Bone marrow (tissue), 2 donors: ENCODE measurements at places on chromosomes 4 and X.

DNA sequence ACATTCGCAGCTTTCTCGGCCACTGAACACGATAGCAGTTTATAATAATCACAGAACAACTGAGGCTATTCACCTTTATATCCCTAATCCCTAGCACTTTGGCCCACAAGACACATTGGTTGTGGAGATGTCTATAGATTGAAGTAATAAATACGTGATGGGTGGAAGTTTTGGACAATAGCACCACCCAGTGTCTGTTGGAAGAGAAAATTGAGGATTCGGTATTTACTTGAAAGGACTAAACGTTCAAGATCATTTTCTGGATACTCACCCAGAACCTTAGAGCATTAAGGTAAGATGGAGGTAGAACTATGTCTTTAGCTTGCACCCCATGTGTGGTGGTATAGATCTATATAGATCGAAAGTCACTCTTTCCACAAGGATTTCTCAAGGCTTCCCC, 787 bp upstream of the TMSB15A start:
- DNase-seq, result no peak

GRCh38 chrX:64097891-64098290, 107.6 kb downstream of the AMER1 start:
- no peak for DNase-seq

DNA sequence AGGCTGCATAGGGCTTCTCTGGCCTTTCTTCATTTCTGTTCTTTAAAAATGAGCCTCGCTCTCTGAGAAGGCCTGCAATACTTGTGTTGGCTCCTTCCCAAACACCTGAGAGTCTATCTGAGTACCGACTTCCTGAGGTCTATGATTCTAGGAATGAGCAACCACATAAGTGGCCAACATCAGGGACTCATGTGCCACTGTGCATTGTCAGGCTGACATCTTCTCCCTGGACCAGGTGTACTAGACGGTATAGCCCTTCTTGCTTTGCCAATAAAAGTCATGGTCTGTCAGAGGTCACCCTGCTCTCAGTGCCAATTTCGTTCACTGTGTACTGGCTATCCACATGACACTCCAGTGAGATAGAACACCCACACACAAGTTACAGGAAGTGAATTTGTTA, 67.4 kb upstream of the EPHA5 start:
- DNase-seq, result no peak

GRCh38 chr4:68865188-68865638, 49.4 kb downstream of the UGT2B10 start:
- no peak for DNase-seq

DNA sequence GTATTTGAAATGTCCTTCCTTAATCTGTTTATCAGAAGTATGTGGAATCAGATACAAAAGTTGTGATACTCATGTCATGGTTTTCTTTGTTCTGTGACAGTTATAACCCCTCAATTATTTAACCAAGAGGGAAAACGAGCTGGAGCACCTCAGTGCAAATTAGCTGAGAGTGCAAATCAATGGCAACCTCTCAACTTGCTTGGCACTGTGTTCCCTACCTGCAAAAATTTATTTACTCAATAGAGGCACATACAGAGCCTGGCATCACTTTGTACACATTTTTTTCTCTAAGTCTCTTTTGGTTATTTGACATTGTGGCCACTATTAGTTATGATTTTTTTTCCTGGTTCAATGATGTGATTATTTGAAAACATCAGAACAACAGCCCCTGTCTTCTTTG, 186.2 kb downstream of the STIM2 start:
- DNase-seq, result no peak

DNA sequence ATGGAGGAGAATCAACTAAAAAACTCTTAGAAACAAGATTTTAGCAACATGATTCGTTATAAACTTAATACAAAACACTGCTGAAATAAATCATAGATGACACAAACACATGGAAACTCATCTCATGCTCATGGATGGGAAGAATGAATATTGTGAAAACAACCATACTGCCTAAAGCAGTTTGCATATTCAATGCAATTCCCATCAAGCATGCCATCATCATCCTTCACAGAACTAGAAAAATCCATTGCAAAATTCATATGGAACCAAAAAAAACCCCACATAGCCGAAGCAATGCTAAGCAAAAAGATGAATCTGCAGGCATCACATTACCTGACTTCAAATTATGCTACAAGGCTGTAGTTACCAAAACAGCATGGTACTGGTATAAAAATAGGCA, 1015.8 kb upstream of the GRIA3 start:
- DNase-seq, result no peak

- no peak for DNase-seq
These were observed 1.7 kb downstream of the NR0B1 start for GRCh38 chrX:30307466-30307865.

DNA sequence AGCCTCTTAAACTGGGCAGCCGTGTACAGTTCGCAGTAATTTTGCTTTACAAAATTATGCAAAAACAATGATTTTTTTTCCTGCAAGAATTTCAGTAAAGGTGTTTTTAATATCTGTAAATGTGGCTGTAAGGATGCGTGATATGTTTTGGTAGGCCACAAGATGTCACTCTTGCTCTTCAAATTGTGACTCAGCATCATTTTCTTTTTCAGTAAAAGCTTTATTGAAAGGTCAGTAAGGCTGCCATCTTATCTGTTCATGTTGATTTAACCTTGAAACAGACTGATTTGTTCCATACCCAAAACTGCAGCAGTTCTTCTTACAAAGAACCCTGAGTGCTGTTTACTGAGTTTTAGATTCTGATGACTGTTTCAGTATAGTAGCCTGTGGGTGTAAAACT, 39.9 kb downstream of the TXLNG start:
- peak; percentile 22 for DNase-seq

DNA sequence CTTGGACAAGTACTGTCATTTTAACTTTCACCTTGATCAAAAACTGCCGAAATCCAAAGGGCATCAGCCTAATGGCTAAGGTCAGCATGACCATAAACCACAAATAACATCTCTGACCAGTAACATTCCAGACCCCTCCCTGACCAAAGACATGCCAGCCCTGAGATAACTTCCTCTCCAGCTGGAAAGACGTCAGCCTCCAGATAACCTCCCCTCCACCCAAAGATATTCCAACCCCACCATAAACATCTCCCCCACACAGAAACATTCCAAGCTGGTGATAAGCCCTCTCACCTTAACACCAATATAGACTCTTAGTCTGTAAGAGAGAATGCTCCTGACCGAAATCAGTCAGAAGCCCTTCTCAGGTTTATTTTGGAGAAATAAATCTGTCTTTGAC, 7.4 kb downstream of the PPP1R2C start:
- DNase-seq, result no peak

GRCh38 chrX:153634236-153634635, 12.8 kb upstream of the DUSP9 start:
- DNase-seq, result no peak

GRCh38 chrX:98501426-98501825, 1617.7 kb downstream of the RPA4 start:
- DNase-seq, result no peak

GRCh38 chr4:1478766-1479355, 72.6 kb upstream of the NKX1-1 start:
- no peak for DNase-seq

DNA sequence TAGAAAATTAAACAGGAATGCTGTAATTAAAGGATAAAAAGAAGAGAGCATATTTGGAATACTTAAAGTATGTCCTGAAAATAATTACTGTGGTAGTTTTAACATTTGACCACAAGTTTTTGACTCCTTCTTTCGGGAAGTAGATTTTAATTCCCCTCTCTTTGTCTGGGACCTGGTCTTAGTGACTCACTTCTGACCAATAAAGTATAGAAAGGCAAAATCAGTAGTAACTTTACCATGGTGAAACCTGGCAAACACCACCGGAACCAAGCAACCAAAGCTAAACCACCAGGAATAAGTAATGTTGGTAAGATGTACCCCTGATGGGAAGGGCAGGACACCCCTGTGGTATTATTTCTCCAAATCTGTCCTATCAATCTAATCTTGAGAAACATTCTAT, 314.8 kb downstream of the PDHA2 start:
- DNase-seq, result no peak

DNA sequence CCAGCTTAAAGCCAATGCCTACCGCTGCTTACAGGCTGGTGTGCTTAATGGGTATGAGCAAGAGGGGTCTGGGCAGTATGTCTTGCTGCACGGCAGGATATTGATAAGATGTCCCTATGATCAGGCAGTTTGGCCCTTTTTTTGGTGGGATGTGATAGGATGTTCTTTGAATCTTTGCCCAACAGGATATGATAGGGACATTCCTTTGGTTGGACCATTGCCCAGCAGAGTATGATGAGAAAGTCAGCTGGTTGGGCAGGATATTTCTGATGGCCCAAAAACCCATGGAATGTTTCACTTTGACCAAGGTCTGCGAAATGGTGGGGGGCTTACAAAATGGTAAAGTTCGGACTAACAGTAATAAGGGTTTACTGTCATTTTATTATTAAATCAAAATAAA, 1060.6 kb downstream of the STIM2 start:
- DNase-seq, result no peak

DNA sequence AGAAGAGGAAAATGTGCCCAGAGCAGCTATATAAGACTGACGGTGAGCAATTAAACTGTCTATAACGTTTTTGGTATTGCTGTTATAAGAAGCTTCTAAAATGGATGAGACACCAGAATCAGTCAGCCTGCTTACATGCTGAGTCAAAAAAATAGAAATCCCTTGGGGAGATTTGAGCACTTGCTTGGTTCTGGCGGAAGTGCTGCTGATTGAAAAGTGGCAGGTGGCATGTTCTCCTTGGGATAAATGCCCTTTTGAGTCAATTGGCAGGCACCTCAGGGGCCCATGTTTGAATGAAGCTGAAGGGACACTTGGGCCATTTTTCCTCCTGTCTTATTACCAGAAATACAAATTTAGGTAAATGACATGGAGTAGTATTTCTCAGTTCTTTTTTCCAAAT, 148.7 kb downstream of the PTCHD1 start:
- DNase-seq, result no peak

DNA sequence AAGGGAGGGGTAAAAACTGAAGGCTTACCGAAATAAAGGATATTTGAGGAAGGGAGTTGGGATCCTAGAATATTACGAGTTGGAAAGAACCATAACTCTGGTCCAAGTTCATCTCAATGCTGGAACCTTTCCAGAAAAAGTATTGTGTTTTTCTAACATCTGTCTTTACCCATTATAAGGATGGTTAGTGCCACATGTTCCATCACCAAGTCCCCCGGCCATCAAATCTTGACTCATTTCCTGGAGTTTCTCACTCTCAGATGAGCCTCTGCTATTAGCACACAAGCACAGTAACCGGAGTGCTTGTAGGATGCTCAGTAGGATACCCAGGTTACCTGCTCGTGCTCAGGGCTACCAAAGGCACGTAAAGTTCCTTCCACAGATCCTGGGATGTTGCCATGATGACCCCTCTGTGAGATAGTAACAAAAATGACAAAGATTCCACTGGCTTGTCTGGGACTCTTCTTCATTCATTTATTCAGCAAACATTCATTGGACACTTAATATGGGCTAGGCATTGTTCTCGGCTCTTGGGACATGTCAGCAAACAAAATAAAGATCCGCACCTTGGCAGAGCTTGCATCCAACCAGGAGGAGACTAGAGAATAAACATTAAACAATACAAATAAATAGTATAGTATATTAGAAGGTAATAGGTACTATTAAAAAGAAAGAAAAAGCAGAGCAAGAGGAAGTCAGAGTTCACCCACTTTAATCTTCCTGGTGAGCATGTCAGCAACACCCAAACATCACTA, 36.3 kb downstream of the PKD2 start:
- no peak for DNase-seq

GRCh38 chr4:187444061-187444460, 551.5 kb upstream of the ZFP42 start:
- DNase-seq, result no peak

DNA sequence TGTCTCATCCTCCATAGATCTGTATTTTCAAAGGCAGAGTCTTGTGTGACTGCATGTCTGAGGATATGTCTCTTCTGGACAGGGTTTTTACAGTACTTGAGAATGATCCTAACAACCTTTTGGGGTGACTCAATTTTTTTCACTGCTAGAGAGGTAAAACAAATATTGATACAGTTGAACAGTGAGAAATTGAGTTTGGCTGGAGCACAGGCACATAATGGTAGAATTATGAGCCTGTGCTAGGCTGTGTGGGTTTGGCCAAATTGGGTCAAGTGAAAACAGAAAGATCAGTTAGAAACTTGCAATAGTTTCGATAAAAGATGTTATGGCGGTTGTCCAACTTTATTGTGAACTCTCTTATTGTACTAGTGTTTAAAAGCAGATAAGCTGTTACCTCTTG, 23.3 kb upstream of the EOLA2 start:
- no peak for DNase-seq

DNA sequence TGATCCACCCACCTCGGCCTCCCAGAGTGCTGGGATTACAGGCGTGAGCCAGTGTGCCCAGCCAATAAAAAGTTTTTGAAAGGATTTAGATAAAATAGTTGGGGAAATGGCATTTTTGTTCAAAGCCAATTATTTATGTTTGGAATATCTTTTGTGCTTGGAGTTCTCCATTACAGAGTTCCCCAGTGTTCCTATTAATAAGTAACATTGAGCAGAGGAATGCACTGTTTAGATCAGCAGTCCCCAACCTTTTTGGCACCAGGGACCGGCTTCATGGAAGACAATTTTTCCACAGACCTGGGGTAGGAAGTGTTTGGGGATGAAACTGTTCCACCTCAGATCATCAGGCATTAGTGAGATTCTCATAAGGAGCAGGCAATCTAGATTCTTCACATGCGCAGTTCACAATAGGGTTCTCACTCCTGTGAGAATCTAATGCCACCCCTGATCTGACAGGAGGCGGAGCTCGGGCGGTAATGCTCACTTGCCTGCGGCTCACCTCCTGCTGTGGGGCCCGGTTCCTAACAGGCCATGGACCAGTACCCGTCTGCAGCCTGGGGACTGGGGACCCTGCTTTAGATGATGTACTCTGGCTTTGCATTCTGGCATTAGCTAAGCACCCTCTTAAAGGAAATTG, 8.3 kb downstream of the PKD2 start:
- no peak for DNase-seq

- DNase-seq, result no peak
These were observed 10.9 kb upstream of the RHOXF2 start for GRCh38 chrX:120147537-120147936.

GRCh38 chr4:38315286-38315685, 348.7 kb upstream of the KLF3 start:
- DNase-seq, result no peak

- no peak for DNase-seq
These were observed 3.0 kb upstream of the PLAC1 start for GRCh38 chrX:134661295-134661694.

- DNase-seq, result no peak
These were observed 361.9 kb downstream of the PCDH19 start for GRCh38 chrX:100048156-100048555.

DNA sequence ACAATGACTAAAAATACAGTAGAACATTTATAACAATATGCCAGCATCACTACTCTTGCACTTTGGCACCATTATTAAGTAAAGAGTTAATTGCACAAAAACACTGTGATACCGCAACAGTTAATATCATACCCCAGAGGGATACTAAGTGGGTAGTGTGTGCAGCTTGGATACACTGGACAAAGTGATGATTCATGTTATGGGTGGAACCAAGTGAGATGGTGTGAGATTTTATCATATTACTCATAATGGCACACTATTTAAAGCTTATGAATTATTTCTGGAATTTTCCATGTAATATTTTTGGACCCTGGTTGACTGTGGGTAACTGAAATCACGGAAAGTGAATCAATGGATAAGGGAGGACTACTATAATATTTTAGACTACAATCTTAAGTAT, 265.3 kb downstream of the PCDH18 start:
- DNase-seq, result no peak
